AG20443 (cell line): ENCODE measurements at places on chromosomes 4 and X.

GRCh38 chr4:41156574-41156973 is 57.8 kb downstream of the APBB2 start:
- no peak for DNase-seq

- no peak for DNase-seq
Measured at GRCh38 chr4:109174224-109174953, 128.1 kb downstream of the COL25A1 start.

DNA sequence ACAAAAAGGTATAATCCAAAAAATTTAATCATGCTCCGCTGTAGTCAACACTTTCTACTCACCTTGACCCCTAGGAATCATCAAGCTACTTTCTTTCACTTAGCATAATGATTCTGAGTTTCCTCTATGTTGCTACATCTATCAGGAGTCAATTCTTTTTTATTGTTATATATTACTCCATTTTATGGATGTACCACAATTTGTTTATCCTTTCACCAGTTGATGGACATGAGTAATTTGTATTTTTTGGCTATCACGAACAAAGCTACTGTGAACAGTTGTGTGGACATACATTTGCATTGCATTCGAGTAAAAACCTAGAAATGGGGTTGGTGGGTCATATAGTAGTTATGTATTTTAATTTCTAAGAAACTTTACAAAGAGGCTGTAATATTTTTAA is 102.9 kb downstream of the PRSS12 start:
- no peak for DNase-seq

DNA sequence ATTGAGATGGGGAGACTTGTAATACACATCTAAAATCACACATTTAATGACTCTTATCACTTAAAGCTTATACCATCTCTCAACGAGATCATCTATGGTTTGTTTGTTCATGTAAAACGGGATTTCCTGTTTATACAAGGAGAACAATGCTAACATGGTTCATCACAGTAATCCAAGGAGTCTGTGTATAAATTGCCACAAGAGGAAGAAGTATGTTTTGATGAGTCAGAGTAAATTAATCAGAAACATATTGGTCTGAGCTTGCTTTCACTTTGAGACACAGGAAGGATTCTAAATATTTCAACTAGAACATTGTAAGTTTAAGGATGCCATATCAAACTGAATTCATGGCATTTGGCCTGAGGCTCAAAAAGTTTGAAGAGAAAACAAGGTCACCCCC is 594.1 kb downstream of the GLUD2 start:
- peak; percentile 7 for DNase-seq

DNA sequence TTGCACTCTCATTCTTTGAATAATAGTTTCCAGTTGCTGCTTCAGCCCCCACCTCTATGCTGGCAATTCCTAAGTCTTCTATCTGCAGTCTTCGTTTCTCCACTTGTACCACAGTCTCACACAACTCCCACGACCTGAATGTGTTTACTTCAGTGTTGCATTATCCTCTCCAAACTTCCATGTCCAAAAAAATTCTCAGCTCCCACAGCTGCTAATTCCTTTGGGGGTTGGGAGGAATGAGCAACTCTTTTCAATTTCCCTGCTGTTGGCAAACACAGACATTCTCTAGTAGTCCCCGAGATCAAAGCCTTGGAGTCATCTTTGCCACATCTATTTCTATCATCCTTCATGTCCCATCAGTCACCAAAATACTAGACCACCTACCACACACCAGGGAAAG is 14.4 kb upstream of the CDS1 start:
- DNase-seq = no peak

DNA sequence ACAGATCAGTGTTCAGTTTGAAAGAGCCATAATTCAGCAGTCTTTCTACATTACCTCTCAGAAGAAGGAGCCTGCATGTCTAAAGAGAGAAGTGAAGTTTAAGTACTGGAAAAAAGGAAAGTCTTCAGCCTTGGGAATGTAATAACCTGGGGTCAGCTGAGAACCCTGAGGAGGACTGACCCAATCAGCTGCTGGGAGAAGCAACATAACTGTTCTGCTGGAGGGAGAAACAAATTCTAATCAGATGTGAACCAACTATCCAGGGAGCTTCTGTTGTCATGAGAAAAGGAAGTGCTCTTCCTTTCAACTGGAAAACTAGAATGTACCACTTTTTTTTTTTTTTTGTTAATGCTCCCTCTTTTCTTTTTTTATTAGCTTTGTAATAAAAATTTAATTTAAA is 64.5 kb upstream of the PDE5A start:
- DNase-seq = peak; percentile 13

DNA sequence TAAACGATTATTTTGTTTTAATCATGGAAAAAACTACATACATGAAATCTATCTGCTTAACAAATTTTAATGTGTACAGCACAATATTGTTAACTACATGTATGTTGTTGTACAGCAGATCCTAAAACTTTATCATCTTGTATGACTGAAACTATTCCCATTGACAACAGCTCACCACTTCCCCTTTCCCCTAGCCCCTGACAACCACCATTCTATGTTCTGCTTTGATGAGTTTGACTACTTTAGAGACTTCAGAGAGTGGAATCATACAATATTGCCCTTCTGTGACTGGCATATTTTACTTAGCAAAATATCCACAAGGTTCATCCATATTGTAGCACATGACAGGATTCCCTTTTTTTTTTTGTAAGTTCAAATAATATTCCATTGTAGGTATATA is 185.9 kb downstream of the CFAP299 start:
- no peak for DNase-seq

GRCh38 chrX:50470103-50471031 is at the start of gene DGKK:
Gene DGKK, minus strand, starts transcription at chrX:50470825. Its CDS starts 147 bp downstream, at chrX:50470678.
- DNase-seq = peak; percentile 13

DNA sequence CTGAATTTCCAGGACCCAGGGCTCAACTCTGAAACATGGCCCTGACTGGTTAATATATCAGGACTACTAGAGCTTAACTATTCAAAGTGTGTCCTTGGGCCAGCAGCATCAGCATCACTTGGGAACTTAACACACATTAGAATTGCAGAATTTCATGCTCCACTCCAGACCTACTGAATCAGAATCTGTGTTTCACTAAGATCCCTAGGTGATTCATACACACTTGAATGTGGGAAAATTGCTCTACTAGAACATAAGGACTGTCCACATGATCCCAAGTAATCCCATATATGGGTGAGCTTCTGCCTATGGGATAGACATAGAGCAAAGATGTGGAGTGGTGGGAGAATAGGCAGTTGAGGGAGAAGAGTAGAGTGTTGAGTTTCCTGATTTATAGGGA is 192.5 kb upstream of the CLNK start:
- no peak for DNase-seq

- no peak for DNase-seq
Measured at GRCh38 chrX:40373641-40374040, 207.1 kb upstream of the ATP6AP2 start.

DNA sequence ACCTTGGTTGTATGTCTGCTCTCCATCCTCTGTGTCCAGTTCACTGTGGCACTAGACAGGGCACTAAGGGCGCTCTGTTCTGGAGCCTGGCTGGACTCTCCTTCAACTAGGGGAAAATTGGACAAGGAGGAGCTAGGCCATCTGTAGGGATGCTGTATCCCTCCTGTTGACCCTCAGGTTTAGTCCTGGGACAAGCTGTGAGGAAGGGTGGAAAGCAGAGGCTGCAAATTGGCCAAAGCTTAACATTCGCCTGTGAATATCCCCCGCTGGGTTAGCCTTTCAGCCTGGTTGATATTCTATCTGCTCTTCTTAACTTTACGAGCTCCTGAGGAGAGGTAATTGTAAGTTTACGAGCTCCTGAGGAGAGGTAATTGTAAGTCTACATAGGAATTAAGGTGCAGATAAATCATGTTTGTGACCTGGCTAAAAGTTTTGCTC is 64.4 kb upstream of the ENPEP start:
- DNase-seq = peak; percentile 9

- peak; percentile 46 for DNase-seq
Measured at GRCh38 chr4:142405021-142405694, 440.9 kb downstream of the INPP4B start.
